Brain microvascular endothelial cell (primary cell): ENCODE measurements at places on chromosomes 4 and X.

DNA sequence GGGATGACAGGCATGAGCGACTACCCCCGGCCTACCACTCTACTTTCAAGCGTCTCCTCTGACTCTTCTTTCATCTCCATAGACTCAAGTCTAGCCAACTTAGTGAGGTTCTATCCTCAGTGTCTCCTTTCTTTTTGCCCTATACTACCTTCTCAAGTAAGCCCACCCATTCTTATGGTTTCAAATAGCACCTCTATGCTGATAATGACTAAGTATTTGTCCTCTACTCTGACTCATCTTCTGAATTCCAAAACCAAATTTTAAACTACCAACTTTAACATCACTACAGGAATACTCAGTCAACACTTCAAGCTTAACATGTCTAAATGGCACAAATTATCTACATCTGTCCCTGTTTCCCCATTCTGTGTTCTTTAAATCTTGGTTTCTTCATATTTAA lies 47.8 kb downstream of the ELF2 start:
- no peak for DNase-seq

- DNase-seq, result peak; percentile 40
These were observed 306.8 kb downstream of the PDHA2 start for GRCh38 chr4:96146686-96147085.

DNA sequence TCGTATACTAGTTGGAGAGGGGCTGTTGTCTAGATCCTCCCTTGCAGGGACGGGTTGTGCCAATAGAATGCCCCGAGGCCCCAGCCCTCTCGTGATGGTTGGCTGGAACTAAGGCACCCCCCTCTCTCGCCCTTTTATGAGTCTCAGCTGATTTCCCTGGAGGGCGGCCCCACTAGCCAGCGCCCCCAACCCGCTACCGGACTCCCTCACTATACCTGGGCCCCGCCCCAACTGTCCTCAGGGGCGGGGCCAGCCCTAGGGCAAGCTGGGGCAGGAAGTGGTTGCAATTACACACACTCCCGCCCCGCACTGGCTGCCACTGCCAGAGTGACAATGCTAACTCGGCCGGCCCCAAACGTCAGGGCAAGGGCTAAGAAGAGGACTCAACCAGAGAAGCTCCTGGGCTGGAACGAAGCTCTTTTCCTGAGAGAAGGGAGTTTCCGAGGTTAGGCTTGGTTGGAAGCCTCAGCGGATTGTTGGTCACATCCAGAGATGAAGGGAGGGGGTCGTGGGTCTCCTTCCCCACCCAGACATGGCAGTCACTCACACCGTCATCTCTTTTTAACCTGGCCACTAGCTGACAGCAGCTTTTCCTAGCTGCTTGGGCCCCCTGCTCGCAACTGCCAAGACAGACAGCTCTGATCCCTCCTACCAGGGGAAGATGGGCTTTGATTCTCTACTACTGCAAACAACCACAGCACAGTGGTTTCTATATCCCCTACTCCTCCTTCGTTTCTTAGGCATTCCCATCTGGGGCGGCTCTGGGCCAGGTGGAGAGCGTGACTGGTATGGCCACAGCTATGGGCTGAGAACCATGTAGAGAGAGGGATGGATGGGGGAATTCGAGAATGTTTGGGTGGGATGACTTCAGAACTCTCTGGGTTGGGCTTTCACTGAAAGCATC lies 21.0 kb upstream of the BCORL1 start:
- DNase-seq, result peak; percentile 10

- DNase-seq, result peak; percentile 40
These were observed 63.7 kb upstream of the HHIP start for GRCh38 chr4:144582105-144582850.
